ENCODE measurements at places on chromosomes 11 and 22.
A peak's percentile ranks its signal among the peaks of the same experiment; 100 is the strongest.

DNA sequence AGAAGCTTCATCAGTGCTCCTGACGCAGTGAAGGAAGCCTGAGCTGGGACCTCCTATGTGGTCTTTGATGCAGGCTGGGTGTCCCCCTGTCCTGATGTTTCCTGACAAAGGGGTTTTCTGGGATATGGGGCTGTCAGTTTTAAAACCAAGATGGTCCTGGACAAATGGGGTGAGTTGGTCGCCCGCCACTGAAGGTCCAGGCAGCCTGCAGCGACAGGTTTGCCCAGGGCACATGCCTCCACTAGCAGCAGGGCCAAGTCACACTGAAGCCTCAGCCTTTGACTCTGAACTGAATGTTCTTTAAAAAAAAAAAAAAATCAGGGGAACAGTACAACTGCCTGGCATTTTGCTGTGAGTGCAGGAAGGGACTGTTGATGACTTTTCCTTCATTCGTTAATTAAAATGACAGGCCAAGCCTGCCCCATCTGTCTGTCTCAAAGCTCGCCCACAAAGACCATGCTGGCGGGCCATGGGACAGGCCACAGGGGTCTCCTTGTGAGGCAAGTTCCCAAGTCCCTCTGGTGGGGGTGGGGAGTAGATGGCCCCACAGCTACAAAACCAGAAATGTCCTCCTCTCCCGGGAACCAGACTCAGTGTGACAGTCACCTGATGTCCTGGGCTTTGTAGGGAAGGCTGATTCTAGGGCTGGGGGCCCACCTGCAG is 274.8 kb downstream of the CTTN start:
- DNase-seq: peak; percentile 62

GRCh38 chr11:66881451-66881835 is 24.6 kb downstream of the LRFN4 start:
- DNase-seq: no peak

DNA sequence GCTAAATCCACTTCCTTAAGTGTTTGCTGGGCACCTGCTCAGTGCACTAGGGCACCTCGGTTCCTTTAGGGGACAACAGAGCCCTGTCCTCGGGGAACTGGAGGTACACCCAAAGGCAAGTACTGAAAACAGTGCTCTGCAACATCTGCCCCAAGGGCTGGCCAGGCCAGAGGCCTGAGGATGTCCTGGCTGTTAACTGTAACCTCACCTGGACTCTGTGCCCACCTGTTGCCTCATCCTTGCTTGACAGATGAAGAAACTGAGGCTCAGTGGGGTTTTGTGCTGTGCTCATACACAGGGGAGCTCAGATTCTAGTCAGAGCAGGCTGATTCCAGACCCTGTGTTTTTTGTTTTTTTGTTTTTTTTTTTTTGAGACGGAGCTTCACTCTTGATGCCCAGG is 2.6 kb downstream of the SEC14L4 start:
- DNase-seq: no peak

GRCh38 chr22:25404928-25405816 is 159.3 kb upstream of the GRK3 start:
- peak; percentile 79 for DNase-seq

DNA sequence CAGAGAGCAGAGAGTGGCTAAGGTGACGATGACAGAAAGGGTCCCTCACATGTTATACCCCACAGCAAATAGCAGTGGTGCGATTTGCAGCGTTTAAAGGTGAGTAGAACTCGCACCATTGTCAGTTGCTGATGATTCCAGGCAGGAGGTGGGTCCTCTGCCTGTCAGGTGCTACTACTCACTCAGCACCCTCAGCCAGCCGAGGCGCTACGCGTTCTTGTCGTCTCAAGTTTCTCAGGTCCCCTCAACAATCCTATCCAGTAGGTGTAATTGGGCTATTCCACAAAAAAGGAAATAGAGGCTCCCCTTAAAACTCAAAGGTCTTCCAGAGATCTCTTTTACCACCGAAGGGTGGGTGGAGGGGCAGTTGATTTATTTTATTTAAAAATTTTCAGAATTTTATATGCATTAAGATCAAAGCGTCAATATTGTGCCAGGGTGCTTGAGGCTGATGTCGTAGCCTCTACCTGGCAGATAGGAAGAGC is 18.3 kb downstream of the ELF5 start:
- no peak for DNase-seq

DNA sequence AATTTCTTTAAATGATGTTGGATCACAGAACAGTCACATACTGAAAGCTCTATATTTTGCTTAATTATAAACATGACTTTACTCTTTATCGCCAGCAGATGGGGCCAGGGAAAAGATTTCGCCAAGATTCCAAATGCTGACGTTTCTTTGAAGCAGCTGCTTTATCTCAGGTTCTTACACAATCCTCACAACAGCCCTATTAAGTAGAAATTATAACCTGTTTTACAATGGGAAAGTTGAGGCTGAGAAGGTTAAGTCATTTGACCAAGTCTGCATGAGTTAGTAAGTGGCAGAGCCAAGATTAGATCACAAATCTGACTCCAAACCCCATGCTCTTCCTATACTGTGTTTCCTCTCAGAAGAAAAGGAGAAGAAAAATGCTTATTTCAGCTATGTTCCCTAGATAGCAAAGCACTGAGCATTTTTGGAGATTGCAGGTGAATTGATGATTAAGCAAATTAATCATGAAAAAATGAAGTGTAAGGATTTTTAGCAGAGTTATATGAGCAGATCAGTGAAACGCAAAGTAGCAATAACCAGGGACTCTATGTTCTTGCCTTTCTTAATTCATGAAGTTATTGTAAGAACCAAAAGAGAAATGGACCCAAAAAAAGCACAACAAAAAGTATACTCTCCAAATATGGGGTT is 79.0 kb downstream of the AASDHPPT start:
- no peak for DNase-seq

- no peak for DNase-seq
Measured at GRCh38 chr11:70758206-70758605, 359.9 kb downstream of the CTTN start.

Data from substantia nigra (tissue), 51 donors.